ENCODE measurements at places on chromosomes 1 and 21.

GRCh38 chr1:241485145-241485544 lies 34.4 kb downstream of the FH start:
- H3K27me3 ChIP-seq = no peaks in the 10 kb centered on the region
- no peaks in the 10 kb centered on the region for H3K36me3 ChIP-seq
- no peak overlapping the region for H3K27ac ChIP-seq
- H3K4me1 ChIP-seq = peaks cover 34% of the 10 kb centered on the region
- DNase-seq = no peak

- peaks cover 40% of the 10 kb centered on the region for H3K27me3 ChIP-seq
- no peak overlapping the region for H3K4me3 ChIP-seq
- no peak overlapping the region for H3K27ac ChIP-seq
- no peaks in the 10 kb centered on the region for H3K36me3 ChIP-seq
- H3K4me1 ChIP-seq = peaks cover 3% of the 10 kb centered on the region
- DNase-seq = no peak
Observed at GRCh38 chr1:204872262-204872881, 1.7 kb downstream of the NFASC start.

GRCh38 chr1:52237430-52237829 lies 95.5 kb downstream of the ZFYVE9 start:
- H3K4me1 ChIP-seq = peaks cover 8% of the 10 kb centered on the region
- H3K27me3 ChIP-seq = no peaks in the 10 kb centered on the region
- no peak overlapping the region for H3K27ac ChIP-seq

DNA sequence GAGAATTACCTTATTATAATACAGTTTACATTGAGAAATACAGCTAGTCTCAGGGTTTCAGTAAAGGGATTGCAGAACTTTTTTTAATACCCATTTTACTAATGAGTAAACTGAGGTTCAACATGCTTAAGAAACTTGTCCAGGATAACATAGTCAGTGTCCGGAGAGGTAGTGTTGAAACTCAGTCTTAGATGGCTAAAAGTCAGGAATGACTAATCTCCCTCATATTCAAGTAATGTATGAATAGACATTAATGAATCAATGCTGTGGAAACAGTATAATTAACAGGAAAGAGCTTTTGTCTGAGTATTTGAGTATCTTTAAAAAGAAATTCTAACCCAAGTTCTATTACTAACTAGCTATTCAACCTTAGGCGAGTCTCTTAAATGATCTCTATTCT lies 397.6 kb downstream of the PLA2G4A start:
- no peak overlapping the region for H3K4me3 ChIP-seq
- H3K4me1 ChIP-seq = no peaks in the 10 kb centered on the region
- peaks cover 4% of the 10 kb centered on the region for H3K27me3 ChIP-seq
- H3K27ac ChIP-seq = no peak overlapping the region
- no peaks in the 10 kb centered on the region for H3K36me3 ChIP-seq
- no peak for DNase-seq

GRCh38 chr1:27543284-27543683 lies 53.3 kb upstream of the WASF2 start:
- peak overlapping the region; percentile 6 for H3K4me3 ChIP-seq
- H3K27ac ChIP-seq = peak overlapping the region; percentile 99
- no peaks in the 10 kb centered on the region for H3K27me3 ChIP-seq
- no peak for DNase-seq
